ENCODE measurements at places on chromosomes 5 and 9.

DNA sequence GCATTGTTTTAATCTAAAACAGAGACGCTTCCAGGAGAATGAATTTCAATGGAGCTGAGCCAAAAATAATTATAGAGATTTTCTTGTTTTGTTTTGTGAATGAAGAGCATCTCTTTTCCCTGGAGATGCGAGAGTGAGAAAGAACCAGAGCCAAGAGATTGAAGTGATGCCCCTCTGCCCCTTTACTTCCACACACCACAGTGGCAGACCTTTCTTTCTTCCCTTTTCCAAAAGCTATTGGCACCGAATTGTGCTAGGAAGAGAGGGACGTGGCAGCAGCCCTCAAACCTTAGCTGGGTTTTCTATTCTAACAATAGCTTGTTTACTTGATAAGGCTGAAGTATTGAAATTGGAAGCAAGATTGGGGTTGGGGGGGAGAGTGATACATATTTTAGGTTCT is 133.0 kb upstream of the TMEM161B start:
- no peak for DNase-seq

DNA sequence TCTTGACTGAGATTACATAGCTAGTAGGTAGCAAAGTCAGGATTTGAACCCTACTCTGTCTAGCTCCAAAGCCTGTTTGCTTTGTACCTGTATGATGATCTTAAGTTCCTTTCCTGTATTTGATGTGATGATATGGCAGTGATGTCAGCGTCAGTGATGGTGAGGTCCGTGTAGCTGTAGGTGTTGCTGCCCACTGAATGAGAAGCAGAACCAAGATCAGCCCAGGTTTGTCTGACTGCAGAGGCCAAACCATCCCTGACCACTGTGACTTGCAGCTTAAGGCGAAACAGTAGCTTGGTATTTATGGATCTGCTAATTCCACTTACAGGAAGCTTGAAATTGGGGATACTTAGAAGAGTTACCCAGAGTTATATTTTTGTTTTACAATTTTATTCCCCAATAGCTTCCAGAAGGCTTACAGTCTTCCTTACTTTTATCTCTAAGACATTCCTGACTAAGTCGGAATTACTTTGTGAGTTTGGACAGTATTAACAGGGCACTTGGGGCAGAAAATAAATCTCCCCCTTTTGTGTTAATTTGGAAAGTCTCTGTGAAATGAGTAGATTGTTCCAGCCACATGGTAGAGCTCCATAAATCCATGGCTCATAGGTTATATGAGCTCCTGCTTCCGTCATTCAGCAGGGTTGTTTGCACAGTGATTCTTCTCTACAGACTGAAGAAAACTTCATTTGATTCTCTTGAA is 273.4 kb downstream of the NR3C1 start:
- DNase-seq = no peak

- DNase-seq = no peak
Observed at GRCh38 chr5:172617817-172618216, 23.2 kb upstream of the NEURL1B start.

DNA sequence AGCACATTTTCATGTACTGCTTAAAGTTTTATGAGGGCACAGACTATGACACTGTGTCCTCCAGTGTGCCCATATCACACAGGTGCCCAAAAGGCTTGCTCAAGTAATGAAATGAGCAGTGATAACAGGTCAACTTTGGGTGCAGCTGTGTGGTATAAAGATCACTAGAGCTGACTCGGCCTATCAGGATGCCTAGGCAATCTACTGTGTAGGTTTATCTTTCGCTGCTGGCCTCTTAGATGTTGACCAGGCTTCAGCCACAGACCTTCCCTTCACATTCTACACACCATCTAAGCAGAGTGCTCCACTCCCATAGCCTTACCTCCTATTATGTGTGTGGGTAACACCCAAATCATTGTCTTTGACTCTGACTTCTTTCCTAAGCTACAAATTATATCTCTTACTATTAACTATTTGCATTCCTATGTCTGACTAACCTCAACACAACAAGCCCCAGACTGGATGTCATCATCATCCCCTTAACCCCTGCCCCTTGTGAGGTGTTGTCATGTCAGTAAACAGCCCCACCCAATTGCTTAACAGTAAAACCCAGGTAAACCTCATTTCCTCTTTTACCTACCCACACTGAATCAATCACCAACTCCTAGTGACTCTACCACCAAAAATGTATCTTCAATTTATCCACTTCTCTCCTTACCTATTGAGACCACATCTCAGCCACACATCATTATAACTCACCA is 2.5 kb downstream of the SREK1IP1 start:
- DNase-seq = no peak

- DNase-seq = no peak
Observed at GRCh38 chr5:127353327-127353726, 62.7 kb downstream of the MEGF10 start.

DNA sequence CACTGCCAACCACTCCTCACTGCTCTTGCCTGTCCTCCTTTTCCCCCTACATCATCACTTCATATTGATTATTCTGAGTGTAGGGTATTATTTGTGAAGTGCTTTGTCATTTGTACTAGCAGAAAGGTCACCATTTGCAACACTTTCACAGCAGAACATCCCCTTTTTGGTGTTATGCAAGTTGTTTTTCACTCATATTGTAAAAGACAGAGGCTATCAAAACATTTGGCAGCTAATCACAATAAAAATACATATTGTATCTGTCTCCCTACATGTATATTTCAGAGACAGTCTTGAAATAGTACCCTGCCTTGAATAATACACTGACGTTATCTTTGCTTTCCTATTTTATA is 82.3 kb downstream of the ANXA1 start:
- DNase-seq = no peak

DNA sequence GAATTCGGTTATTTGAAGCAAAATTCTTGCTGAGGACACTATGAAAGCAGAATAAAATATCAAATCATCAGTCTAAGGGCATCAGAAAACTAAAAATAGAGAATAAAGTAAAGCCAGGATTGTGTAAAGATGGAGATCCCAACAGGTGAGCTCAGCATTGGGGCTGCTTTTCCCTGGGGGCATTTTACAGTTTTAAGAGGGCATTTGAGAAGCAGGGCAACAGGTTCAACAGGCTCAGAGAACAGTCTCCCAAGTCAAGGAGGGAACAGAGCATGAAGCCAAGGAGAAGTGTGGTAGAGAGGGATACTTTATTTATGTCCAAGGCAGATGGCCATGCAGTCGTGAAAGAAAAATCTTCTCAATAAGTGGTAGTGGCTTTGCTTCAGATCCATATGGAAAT is 145.4 kb downstream of the SYK start:
- no peak for DNase-seq

DNA sequence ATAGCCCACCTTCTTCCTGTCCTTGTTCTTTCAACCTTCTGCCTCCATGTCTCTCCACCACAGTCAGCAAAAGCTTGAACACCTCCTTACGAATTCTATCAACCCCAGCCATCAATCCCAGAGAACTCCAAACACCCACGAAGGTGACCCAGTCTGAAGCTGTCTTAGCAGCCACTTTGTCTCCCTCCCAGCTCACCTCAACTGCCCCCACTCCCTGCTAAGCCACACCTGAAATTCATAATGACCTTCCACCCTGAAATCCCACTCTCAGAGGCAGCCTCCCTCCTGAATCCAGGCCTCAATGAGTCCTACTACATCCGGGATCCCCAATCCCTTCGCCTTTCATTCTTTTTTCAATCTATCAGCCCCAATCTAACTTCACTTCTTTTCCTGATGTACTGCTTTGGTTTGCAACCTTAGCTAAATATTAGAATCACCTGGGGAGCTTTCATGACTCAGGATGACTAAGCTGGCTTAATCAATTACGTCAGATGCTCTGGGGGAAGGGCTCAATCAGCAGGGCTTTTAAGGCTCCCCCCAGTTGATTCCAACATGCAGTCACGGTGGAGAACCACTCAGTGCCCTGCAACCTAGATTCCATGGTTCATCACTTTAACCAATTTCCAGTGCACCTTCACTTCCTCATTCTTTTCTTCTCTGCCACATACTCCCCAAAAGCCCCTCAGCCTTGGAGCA is 32.2 kb downstream of the BHMT start:
- DNase-seq = peak; percentile 42

GRCh38 chr5:43357067-43357466 is 43.9 kb upstream of the HMGCS1 start:
- no peak for DNase-seq

DNA sequence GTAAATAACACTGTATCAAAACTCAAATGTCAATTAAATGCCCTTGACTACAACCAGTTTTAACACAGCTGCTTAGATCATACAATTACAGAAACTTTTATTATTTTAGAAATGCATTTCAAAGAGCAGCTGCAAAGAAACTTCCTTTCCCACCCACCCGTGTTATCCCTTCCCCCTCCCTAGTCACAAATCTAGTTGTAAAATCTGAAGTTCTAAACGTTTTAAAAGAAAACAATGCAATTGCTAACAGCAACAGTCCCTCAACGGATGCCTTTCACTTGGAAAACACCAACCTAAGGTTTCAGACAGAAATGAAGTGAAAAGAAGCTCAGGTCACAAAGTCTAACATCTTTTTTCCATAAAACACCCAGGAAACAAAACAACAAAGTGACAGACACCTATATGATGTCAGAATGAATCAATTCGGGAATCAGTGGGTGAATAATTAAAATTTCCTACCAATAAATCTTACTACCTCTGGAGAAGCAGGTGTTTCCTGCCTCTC is 100.3 kb downstream of the FBXW11 start:
- no peak for DNase-seq

DNA sequence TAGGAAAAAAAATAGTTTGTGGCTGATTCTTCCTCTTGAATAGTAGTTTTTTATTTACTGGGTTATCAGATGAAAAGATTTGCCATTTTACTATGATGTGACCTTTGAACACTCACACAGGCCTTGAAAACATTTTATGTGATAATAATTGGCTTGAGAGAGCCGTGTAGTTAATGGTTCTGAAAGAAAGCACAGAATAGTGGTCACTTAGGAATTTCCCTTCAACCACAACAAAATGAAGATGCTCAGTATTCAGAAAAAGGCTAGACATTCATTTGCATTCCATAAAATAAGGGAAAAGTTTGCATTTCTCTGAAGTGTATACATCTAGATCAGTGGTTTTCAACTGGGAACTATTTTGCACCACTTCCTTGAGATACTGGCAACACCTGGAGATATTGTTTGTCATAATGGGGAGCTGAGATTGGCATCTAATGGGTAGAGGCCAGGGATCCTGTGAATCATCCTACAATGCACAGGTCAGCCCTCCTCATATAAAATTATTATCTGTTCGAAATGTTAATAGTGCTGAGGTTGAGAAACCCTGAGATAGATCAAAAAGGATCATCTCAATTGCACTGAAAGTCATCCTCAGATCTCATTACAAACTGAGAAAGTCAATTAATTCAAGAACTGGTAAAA is 446.4 kb upstream of the CCNG1 start:
- no peak for DNase-seq

DNA sequence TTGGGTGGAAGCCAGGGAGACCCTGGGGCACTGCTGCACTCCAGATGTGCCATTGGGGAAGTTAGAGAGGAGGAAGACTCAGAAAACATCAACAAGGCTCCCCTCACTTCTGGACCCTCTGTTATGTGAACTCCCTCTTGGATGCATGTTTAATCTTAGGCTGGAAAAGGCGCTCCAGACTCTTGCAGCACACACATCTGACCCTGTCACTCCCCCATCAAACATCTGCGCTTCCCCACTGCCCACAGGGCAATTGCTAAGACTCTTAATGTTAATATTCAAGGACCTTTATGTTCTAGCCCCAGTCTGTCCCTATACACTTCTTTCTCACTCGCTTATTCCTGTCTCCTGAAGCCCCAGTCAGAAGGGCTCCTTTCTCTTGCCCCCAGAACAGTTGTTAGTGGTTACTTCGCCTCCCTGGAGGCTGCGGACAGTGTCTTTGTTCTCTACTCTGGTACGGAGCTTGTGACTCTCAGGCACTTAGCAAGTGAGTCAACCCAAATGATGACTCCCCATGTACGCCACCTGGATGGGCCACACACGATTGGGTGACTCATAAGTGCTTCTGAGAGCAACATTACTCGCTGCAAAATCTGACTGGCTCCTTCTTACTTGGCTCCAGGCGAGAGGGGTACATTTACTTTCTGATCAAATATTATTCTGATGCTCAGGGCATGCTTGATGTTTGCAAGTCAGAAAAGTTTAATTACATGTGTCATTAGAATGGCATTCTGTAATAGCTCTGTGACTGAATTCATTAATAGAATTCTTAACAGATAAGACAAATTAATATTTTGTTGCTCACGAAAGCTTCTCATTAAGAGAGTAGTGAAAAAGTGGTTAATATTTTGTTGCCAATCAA is 193.6 kb downstream of the HSPA4 start:
- DNase-seq = peak; percentile 96

DNA sequence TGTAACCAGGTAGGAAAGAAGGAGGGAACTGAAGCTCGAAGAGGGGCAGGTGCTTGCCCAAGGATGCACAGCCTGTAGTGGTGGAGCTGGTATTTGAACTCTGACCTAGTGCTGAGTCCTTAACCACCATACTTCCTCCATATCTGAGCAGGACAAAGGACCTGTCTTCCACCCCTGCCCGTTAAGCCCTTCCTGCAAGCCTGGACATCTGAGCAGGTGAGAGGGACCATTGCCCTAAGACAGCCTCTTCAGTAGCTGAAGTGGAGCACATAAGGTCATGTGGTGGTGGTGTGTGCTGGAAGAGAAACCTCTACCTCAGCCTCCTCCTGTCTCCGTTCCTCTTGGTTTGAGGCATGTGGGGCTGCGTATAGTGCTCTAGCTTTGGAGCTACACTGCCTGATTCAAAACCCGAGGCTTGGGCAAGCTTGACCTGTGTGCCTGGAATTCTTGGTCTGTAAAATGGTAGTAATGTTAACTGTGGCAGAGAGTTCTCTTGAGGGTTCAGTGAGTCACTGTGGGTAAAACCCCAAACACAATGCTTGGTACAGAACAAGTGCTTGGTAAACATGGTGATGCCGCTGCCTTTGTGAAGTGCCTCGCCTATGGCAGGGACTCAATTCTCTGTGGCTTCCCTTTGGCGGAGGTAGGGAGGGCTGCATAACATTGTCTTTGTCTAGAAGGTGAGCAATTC is 7.4 kb downstream of the GALNT10 start:
- DNase-seq = peak; percentile 94

DNA sequence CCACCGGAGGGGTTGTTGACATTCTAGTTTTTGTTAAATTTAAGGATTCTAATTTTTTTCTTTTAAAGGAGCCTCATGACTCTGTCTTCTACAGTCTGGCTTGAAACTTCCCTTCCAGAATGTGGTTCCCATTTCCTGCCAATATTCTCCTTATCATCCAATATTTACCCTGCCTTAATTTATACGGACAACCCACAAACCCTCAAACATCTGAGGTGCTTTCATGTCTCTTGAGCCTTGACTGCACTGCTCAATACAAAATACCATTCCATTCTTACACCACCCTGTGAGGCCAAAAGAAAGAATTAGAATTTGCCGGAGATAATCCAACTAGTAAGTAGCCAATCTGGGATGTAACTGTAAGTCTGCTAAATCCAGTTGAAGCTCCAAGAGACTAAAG is 346.5 kb downstream of the SPOCK1 start:
- DNase-seq = peak; percentile 40
